ENCODE measurements at places on chromosomes 5 and 9.

DNA sequence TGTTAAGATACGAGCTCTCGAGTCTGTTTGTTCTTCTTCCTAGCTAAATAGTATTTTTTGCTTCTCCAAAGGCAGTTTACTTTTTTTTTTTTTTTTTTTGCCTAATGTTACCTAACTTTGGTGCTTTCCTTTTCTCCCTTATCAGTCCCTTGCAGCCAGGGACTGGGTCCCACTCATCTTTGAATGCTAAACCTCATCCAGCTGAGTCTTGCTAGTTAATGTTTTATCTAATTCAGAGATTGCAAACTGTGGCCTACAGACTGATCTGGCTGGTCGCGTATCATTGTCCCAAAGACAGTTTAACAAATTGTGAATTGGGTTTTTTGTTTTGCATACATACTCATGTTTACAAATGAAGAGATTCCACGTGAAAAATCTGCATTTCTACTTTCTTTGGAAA lies 95.7 kb upstream of the EFNA5 start:
- DNase-seq: no peak

DNA sequence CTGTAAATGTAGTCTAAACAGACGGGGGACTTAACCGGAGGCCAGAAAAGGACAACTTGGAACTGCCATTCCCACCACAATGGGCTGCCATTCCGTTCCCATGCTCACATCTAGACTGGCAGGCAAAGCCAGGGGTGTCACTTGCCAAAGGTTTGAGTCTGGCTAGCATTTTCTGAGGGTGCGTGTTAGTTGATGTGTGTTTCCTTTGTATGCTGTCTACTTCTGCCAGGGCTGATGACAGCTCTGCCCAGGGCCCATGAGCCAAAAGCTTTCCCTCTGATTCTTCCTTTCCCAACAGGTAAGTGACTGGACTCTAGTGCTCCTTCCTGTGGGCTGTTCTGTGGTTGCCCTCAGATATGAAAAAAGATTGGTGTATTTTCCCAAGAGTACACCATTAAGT lies 68.0 kb downstream of the ZNF608 start:
- no peak for DNase-seq

DNA sequence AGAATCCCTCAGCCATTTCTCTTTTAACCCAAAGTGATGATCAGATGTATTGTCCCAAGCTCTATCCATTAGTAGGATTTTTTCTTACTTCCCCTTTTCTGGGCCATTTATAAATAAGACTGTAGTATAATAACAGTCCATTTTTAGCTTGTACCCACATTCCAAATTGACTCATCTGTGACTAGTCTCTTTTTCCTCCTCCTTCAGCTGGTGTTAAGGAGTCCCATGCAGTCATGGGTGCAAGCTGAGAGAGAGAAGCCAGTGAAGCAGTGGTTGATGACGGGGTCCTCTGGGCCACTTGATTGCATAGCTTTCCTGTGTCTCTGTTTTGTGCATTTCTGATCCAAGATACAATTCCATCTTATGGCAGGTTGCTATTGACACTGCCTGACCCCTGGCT lies 476.0 kb upstream of the CD180 start:
- DNase-seq: no peak

DNA sequence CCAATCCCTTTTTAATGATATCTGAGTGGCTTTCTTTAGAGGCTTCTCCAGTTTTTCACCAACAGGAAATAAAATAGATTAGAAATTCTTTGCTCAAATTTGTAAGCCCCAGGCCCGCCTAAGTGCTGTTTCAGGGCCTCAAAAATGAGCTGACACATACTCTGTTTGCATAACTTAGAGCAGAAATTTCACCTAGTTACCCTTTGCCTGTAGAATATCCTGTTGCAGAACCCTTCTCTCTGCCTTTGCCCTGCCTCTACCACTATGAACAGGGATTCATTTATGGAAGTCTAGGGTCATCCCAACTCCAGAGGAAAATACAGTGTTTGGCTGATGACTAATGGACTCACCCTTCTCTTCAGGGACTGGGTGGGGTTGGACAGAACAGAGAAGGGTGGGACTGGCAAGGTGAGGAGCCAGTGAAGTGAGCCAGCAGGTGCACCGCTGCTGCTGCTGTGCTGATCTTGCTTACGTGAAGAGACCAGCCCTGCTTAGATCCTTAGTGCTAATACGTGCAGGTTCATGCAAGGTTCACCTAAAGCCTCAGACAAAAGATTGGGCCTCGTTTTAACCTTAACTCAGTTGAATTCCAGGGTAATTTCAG lies 22.8 kb downstream of the OSTF1 start:
- no peak for DNase-seq

- DNase-seq: no peak
These were observed 388.6 kb upstream of the CDH6 start for GRCh38 chr5:30804739-30805505.

DNA sequence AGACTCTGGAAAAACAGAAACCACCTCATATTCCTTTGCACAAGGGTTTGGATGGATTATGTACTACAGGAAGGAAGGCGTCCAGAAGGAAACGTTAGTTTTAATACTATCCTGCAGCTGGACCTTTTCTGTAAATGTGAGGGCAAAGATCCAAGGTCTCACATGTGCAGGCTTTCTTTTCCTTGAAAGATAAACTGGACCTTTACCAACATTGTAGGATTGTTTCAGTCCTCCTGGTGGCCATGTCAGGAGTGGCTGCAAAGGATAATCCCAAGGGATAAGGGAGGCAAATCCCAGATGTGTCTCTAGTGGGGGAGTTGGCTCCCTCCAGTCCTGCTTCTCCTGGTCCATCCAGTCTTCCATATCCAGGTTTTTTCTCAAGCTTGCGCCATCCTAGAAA lies 397.5 kb downstream of the HTR1A start:
- no peak for DNase-seq

GRCh38 chr5:71891856-71892255 lies 172.8 kb downstream of the CARTPT start:
- no peak for DNase-seq

DNA sequence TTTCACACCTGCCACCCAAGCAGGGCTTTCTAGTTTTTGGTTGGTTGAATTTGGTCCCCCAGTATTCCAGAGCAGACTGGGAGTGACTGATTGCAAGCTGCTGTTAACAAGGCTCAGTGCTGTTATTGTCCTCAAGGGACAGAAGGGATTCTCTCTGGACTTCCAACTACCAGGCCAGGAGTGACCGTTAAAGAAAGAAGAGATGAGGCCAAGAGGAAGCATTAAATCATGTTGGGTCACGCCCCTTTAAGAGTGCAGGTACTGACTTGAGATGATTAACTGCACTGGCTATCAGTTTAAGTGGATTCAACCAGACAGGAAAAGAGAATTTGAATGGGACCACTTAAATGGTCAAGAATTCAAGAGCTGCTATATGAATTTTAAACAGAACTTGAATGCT lies 220.8 kb upstream of the PCSK5 start:
- no peak for DNase-seq

- DNase-seq: no peak
These were observed 237.4 kb downstream of the NR2F1-AS1 start for GRCh38 chr5:93343570-93343969.

GRCh38 chr9:91898451-91899218 lies 51.4 kb downstream of the ROR2 start:
- DNase-seq: no peak

- DNase-seq: no peak
These were observed 965 bp downstream of the GLIPR2 start for GRCh38 chr9:36137392-36138004.

DNA sequence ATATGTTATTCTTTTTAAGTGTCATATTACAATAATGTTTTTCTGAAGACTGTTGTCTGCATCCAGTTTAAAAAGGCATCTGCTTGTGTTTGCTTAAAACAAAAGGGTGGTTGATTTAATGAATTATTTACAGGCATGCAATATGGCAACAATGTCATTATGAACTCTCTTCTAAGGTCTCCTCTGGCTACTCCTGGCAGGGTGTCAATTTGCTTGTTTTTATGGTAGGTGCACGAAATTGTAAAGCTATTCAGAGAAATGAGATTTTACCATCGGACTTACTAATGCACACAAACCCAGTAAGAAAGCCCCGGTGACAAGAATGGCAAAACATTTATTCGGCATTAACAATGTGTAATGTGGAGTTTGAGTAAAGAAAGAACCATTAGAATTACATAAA lies 539.8 kb upstream of the ZNF608 start:
- DNase-seq: no peak

- DNase-seq: no peak
These were observed 32.2 kb downstream of the TGFBI start for GRCh38 chr5:136060963-136061362.

DNA sequence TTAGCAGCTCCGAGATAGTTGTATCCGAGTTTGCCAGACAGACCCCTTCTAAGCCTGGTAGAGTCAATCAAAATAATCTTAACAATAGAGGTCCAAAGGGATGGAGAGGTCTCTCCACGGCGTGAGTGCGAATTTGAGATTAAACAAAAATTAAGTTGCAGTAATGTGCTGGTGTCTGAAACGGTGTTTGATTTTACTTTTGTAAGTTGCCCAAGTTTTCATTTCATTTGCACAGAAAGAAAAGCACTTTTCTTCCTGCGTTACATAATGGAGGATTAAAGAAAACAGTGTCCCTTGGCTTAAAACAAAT lies 1.2 kb downstream of the IRX1 start:
- DNase-seq: no peak

GRCh38 chr5:178531786-178532185 lies 58.4 kb downstream of the COL23A1 start:
- DNase-seq: no peak

DNA sequence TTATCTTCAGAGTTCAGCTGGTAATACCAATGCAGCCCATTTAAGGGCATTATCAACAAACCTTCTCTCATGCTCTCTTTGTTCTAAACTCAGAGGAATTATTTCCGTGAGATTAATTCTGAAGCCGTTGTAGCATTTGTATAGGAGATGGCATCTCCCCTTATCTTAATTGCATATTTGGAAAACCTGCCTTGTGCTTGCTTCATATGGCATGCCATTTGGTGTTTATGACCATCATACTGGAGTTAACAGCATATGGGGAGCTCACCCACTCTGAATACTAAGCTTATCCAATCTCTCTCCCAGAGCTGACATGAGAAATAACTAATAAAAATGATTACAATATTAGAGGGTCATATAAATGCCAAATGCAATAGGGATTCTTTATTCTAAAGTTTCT lies 243.2 kb downstream of the BRINP1 start:
- DNase-seq: no peak

DNA sequence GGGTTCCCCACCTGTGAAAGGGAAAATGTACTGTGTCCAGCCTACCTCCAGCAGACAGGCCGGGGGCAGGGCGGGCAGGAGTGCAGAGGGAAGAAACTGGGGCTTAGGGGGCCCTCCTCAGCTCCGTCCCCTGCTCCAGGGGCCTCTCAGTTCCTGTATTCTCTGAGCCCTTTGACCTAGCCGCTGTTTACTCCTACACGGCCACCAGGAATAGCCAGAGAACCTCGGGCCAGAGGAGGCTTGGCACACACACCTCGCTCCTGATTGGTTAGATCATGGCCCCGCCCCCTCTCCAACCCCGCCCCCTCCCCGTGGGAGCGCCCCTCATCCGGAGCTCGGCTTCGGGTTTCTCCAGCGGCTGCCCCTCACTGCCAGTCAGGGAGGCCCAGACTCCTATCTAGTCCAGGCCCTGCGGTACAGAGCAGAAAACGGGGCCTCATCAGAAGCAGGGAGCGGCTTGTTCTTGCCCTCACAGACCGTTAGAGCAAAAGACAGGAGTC lies 2.2 kb downstream of the ST6GALNAC6 start:
- peak; percentile 71 for DNase-seq

DNA sequence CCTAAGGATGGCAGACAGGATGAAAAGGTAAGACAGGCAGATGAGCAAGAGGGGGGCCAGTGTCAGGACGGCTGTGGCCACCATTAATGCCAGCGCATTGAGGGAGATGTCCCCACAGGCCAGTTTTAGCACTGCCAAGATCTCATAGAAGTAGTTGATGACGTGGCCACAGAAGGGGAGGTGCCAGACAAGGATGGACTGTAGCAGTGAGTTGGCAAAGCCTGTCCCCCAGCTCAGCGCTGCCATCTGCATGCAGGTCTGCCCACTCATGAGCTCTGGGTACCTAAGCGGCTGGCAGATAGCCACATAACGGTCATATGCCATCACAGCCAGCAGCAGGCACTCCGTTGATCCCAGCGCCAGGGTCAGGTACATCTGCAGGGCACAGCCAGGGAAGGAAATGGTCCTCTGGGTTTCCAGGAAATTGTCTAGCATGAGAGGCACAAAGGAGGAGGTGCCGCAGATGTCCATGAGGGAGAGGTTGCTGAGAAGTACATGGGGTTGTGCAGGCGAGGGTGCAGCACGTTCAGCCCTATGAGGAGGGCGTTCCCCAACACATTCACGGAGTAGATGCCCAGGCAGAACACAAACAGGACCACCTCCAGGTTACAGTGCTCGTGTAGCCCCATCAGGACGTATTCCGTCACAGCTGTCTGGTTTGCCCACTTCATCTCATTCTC lies 10.8 kb downstream of the OR13J1 start:
- no peak for DNase-seq

DNA sequence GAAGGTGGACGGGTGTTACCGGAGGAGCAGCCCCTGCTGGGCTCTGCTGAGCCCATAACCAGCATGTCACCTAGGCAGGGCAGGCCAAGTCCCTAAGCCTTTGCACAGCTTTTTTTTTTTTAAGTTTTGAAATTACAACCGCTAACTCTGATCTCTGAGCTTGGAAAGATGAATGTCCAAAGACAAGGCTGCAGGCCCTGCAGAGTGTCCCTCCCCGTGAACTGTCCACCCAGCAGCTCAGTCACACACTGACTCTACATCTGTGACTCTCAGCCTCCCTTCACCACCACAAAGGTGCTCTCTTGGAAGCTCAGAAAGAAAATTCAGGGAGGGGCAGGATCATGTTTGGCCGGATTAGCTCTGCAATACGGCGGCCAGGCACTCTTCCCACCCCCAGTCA lies 119.0 kb upstream of the PPP1R26 start:
- DNase-seq: no peak

- DNase-seq: no peak
These were observed 116.5 kb downstream of the PIK3R1 start for GRCh38 chr5:68332080-68332451.

DNA sequence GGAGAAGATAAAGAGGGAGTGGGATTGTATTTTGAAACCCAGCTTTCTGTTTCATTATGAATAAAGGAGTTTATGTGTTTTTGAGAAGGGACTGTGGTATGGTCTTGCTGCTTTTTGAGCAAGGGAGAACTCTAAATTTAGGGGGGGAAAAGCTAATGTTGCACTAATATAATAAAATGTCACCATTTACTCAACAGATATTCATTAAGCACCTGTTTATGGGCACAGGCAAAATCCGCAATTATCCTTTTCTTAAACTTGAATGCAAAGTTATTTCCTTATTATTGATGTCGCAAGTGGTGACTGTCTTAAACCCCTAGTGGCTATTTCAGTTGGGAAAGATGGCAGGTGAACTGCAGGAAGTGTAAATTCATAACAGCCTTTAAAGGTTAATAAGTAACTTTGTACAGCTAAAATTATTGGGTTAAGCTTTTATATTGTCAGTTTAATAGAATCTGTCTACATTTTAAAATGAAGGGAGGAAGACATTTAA lies 1.5 kb downstream of the CDC42SE2 start:
- no peak for DNase-seq

DNA sequence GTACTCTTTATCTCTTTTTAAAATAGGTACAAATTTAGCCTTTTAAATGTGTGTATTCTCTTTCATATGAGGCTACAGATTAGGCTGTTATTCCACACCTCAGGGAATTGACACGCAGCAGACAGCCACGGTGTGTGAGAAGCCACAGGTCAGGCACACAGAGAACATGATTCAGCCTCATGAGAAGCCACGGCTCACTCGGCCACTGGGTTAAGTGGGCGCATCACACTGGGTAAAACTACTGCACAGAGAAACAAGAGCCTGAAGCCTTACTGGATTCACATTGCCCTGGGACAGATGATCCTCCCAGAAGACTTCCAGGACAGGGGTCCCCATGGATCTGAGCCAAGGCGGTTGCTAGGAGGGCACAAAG lies 28.2 kb downstream of the LPCAT1 start:
- DNase-seq: no peak
